ENCODE measurements at places on chromosomes 3 and 15. TPM values are rescaled to one million over a fixed set of nuclear protein-coding genes. Genes with fewer than 3 reads are reported as not detected.

GRCh38 chr15:32824777-32825176, 107.0 kb downstream of the GREM1 start:
- H3K27me3 ChIP-seq = no peaks in the 10 kb centered on the region
- no peaks in the 10 kb centered on the region for H3K4me1 ChIP-seq
- H3K36me3 ChIP-seq = no peaks in the 10 kb centered on the region
- no peak for DNase-seq
- H3K27ac ChIP-seq = no peak overlapping the region

- peak; percentile 58 for DNase-seq
- H3K27ac ChIP-seq = peak overlapping the region; percentile 97
- no peaks in the 10 kb centered on the region for H3K36me3 ChIP-seq
- H3K27me3 ChIP-seq = peaks cover 15% of the 10 kb centered on the region
- peaks cover 30% of the 10 kb centered on the region for H3K4me1 ChIP-seq
These were observed 84.8 kb upstream of the FOXB1 start for GRCh38 chr15:59918994-59919951.

GRCh38 chr3:11641683-11642430, 1.9 kb downstream of the VGLL4 start:
- peaks cover 49% of the 10 kb centered on the region for H3K36me3 ChIP-seq
- no peak for DNase-seq
- H3K4me1 ChIP-seq = peaks cover 46% of the 10 kb centered on the region

- no peak overlapping the region for H3K27ac ChIP-seq
- no peak overlapping the region for H3K4me3 ChIP-seq
- no peaks in the 10 kb centered on the region for H3K36me3 ChIP-seq
- no peak for DNase-seq
- no peaks in the 10 kb centered on the region for H3K27me3 ChIP-seq
- H3K4me1 ChIP-seq = peaks cover 3% of the 10 kb centered on the region
These were observed 23.2 kb downstream of the SLC41A3 start for GRCh38 chr3:126060613-126061145.

Gene GPR160
- total RNA-seq = 7.7 TPM

Gene UROC1
- total RNA-seq = not detected

- DNase-seq = no peak
- no peak overlapping the region for H3K27ac ChIP-seq
- H3K4me3 ChIP-seq = no peak overlapping the region
- no peaks in the 10 kb centered on the region for H3K27me3 ChIP-seq
- no peaks in the 10 kb centered on the region for H3K4me1 ChIP-seq
These were observed 688.1 kb downstream of the EPHA3 start for GRCh38 chr3:89795506-89795905.

DNA sequence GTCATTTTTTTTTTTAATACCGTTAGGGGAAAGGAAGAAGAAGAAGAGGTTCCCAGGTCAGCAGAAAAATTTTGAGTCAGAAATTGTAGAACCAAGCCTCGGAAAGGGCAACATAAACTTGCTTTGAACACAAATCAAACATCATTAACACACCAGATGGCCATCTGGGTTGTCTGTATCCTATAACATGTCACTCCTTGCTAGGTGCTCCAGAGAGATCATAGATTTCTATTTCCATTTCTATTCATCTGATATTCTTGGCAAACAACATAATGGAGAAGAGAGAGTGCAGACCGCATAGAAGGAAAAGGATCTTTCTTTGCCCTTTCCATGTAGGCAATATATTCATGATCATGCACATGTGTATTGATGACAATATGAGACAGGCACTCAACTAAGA, 129.5 kb upstream of the STT3B start:
- H3K36me3 ChIP-seq = no peaks in the 10 kb centered on the region
- H3K4me3 ChIP-seq = no peak overlapping the region
- no peak overlapping the region for H3K27ac ChIP-seq
- DNase-seq = no peak
- H3K4me1 ChIP-seq = peaks cover 6% of the 10 kb centered on the region

- no peak for DNase-seq
- no peaks in the 10 kb centered on the region for H3K36me3 ChIP-seq
- peaks cover 4% of the 10 kb centered on the region for H3K4me1 ChIP-seq
- no peak overlapping the region for H3K27ac ChIP-seq
- no peak overlapping the region for H3K4me3 ChIP-seq
These were observed 31.0 kb upstream of the TM4SF4 start for GRCh38 chr3:149443545-149443912.

DNA sequence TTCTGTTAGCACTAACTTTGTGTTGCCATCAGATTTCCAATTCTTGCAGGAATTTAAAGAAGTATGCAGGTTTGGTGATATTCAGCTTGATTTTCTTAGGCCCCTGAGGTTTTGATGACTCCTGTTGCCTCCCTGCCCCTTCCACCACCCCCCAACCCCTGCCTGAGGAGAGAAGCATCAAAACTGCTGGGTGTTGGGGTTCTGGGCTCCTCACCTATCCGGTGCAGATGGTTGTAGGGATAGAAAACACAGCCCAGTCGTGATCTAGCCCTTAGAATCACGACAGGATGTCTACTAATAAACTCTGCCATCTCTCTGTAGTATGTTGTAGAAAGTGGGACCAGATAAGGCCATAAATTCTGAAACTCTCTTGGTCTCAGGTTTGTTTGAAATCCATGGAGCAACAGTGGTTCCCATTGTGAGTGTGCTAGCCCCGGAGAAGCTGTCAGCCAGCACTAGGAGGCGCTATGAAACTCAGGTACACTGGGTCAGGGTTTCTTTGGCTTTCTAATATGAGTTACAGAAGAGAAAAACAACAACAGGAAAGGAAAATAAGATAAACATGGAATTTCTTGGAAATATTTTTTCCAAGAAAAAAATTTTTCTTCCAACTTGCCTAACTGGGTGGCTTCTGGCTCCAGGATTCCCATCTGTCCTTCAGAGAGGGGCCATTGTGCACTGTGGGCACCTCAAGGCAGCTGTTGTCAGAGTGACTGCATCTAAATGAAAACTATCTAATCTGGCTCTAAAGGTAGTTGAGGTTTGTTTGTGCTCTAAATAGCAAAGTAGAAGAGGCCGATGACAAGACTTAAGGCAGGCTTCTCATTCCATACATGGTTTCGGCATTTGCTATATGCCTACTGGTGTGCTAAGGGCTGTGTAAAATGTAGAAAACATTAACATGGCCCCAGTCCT, 8.7 kb downstream of the SRP14 start:
- H3K27me3 ChIP-seq = no peaks in the 10 kb centered on the region
- H3K27ac ChIP-seq = no peak overlapping the region
- no peak for DNase-seq
- H3K4me3 ChIP-seq = no peak overlapping the region
- peaks cover 3% of the 10 kb centered on the region for H3K4me1 ChIP-seq

GRCh38 chr15:101533371-101534140, 44.0 kb upstream of the PCSK6 start:
- no peaks in the 10 kb centered on the region for H3K4me1 ChIP-seq
- no peak overlapping the region for H3K27ac ChIP-seq
- H3K4me3 ChIP-seq = no peak overlapping the region
- no peak for DNase-seq
- H3K27me3 ChIP-seq = no peaks in the 10 kb centered on the region

DNA sequence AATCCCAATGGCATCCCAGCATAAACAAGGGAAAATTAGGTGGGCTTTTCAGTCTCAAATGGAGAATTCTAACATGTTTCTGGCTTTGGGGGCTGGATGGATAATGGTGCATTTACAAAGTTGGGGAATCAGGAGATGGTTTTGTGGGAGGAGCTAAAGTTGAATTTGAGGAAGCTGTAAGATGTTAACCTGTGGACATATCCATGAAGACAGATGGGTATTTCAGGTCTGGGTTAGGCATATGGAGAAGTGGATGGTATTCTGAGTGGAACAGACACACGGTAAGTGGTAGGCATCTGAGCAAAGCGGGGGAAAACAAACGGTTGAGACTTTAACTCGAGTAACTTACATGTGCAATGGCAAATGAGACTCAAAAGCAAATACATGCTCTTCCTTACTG, 1.7 kb upstream of the LMLN start:
- H3K36me3 ChIP-seq = peaks cover 58% of the 10 kb centered on the region
- H3K4me1 ChIP-seq = peaks cover 49% of the 10 kb centered on the region
- H3K4me3 ChIP-seq = peak overlapping the region; percentile 44
- peaks cover 2% of the 10 kb centered on the region for H3K27me3 ChIP-seq
- DNase-seq = no peak

Gene TMEM158
- total RNA-seq = 1.9 TPM

GRCh38 chr3:15331606-15332404, 581 bp downstream of the SH3BP5 start:
- peak overlapping the region; percentile 90 for H3K4me3 ChIP-seq
- H3K27ac ChIP-seq = peak overlapping the region; percentile 72
- DNase-seq = peak; percentile 19
- peaks cover 2% of the 10 kb centered on the region for H3K27me3 ChIP-seq

GRCh38 chr15:89693696-89694095, 3.1 kb downstream of the WDR93 start:
- no peak overlapping the region for H3K4me3 ChIP-seq
- no peak for DNase-seq
- peaks cover 13% of the 10 kb centered on the region for H3K4me1 ChIP-seq
- no peaks in the 10 kb centered on the region for H3K36me3 ChIP-seq

DNA sequence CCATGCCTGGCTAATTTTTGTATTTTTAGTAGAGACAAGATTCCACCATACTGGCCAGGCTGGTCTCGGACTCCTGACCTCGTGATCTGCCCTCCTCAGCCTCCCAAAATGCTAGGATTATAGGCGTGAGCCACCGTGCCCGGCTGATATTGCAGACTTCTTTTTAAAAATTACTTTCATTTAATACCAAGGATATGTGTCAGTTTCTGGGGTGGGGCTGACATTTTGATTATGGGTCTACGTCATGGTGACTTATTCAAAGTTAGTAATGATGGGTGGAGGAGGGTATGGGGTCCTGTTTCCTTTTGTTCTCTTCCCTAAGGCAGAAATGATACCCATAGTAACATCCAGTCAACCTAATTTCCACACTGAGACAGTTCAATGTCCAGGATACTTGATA, 34.7 kb downstream of the GBE1 start:
- no peaks in the 10 kb centered on the region for H3K27me3 ChIP-seq
- no peak for DNase-seq
- no peak overlapping the region for H3K27ac ChIP-seq
